A549 treated with AZD2906 at 1 μM for 4 hours (cell line): ENCODE measurements at places on chromosomes 1 and 21. TPM values are rescaled to one million over a fixed set of nuclear protein-coding genes. Genes with fewer than 3 reads are reported as not detected.

Gene TRPM2
- total RNA-seq, result 7.5 to 10.7 TPM (median 8.7 TPM) in 5 replicates

Gene LCK
- total RNA-seq, result 0.06 to 0.09 TPM in 2 of 5 replicates, not detected in the others

Gene TLCD4
- total RNA-seq, result 7.5 to 13.3 TPM (median 11.2 TPM) in 5 replicates

Gene SEC16B
- total RNA-seq, result 0.62 to 1.3 TPM (median 1.00 TPM) in 5 replicates

Gene OPRD1
- 0.01 to 0.07 TPM (median 0.02 TPM) in 5 replicates for total RNA-seq

Gene ELF3
- total RNA-seq, result 104 to 139 TPM (median 124 TPM) in 5 replicates

Gene KDF1
- 0.24 to 0.42 TPM (median 0.33 TPM) in 5 replicates for total RNA-seq

Gene SH3BGRL3
- total RNA-seq, result 108 to 151 TPM (median 140 TPM) in 5 replicates
